ENCODE measurements at places on chromosomes 13 and 19. TPM values are rescaled to one million over a fixed set of nuclear protein-coding genes. Genes with fewer than 3 reads are reported as not detected.

DNA sequence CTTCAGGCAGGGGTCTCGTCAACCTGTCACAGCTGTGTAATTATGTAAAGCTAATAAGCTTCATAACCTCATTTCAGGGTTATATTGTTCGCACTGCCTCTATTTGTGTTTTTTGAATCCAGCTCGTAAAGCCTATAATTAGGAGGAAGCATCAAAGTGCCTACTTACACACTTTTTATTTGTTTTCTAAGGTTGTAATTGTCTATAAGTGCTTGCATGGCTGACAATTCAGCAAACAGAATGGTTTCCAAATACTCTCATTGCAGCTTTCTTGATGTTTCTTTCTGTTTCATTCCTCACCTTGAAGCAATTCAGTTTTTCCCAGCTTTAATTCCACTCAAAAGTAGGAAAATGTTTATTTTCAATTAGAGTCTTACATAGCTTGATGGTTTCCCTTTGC is 336.3 kb downstream of the HS6ST3 start:
- no peak for DNase-seq

- no peak for DNase-seq
Measured at GRCh38 chr13:36533806-36534205, 101.5 kb downstream of the CCNA1 start.

- DNase-seq, result peak; percentile 84
Measured at GRCh38 chr19:55088543-55089341, 13.1 kb downstream of the EPS8L1 start.

DNA sequence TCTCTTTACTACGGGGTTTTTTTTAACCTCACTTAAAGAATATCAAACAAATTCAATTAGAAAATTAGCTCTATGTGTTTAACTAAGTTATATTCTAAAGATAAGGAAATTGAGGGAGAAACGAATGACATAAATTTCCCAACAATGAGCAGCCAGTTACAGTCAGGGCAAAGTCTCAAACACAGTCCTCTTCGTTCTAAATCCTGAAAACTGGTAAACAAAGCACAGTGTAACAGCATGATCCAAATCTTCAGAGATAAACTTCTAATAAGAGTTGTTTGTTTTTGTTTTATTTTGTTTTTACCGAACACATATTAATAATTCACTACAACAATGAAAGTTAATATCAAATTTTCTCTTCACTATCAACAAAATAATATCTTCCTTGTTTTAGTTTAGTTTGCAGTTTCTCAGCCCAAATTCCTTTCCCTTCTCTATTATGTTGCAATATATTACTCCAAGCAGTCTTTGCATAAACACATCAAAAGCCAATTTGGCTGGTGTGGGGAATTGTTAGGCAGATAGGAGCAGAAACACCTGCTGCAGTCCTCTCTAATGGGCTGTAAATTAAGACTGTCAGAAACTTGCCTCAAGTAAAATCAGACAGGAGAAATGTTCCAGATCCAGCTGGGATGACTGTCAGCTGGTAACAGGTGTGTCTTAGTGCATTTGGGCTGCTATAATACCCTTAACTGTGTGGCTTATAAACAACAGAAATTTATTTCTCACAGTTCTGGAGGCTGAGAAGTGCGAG is 106.5 kb upstream of the SGCG start:
- no peak for DNase-seq

- DNase-seq, result no peak
Measured at GRCh38 chr13:72559716-72560115, 167.7 kb downstream of the MZT1 start.

DNA sequence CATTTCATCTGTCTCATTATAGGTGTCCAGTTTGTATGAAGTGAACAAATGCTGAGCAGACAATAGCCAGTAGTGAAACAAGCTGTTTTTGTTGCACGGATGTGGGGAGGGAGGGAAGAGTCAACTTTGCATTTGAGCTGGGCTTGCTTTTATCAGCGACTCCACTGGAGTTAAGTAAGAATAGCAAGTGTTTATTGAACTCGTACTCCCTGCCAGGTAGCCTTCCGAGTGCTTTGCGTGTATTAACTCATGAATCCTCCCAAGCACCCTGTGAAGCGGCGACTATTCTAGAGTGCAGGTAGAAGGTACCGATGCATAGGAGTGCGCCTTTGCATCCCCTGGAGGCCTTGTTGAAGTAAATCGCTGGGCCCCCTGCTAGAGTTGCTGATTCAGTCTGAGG is 4.7 kb upstream of the ZNF444 start:
- DNase-seq, result no peak

The ATP8A2 gene
- 0.49 TPM for total RNA-seq

- no peak for DNase-seq
Measured at GRCh38 chr13:100714478-100714877, 39.9 kb upstream of the TMTC4 start.

DNA sequence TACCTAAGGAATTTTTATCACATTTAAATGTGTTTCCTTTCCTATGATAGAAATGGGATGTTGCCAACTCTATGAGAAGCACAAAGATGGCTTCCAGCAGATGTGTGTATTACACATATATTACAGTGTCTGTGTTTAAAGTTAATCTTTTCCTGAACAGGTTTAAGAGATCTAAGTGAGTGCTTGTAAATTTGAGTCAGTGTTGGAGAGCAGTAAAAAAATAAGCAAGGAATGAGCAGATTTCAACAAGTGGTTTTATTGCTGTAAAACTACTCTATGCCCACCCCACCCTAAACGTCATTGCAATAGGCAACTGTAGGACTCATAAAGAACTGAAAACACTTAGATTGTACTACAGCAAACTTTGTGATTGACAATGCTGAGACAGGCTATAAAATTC is 248.7 kb downstream of the KLF5 start:
- DNase-seq, result no peak

DNA sequence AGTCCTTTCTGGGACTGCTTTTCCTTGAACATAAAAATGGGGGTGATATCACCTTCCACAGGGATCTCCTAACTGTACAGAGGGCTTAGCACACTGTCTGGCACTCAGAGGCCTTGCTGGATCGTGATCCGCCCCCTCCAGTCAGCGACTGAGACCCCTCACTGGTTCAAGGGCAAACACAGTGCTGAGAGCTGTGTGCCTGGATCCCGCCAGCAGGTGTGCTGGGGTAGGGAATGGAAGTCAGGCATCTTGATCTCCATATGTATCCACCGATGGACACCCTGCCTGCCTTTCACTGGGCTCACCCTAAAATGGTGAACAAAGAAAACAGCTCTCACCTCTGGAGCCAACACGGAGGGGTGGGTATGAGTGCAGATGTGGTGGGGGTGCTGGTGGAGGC is 64.3 kb downstream of the IRS2 start:
- no peak for DNase-seq

DNA sequence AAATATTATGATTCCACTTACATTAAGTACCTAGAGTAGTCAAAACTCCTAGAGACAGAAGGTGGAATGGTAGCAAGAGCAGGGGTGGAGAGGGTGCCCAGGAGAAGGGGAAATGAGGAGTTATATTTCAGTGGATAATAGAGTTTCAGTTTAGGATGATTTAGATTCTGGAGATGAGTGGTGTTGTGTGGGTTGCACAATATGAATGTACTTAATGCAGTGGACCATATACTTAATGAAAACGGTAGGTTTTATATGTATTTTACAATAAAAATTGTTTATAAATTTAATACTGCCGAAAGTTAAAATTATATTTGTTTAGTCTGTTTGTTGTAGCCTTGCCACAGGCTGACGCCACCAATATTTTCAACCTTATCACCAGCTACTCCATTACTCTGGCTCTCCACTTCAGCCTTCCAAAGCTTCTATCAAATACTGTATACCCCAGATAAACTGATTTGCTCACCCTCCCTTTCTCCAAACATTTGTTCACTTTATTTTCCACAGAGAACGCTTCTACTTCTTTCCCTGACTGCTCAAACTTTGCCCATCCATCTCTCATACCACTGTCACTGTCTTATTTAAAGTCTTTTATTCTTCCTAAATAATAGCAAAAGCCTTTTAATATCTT is 1.4 kb upstream of the RBM26 start:
- no peak for DNase-seq

- no peak for DNase-seq
Measured at GRCh38 chr13:113148940-113149503, 9.4 kb upstream of the PROZ start.

GRCh38 chr19:47794526-47794925 is 9.8 kb downstream of the TPRX1 start:
- DNase-seq, result no peak

The ALKBH6 gene
- total RNA-seq, result 32.9 TPM

DNA sequence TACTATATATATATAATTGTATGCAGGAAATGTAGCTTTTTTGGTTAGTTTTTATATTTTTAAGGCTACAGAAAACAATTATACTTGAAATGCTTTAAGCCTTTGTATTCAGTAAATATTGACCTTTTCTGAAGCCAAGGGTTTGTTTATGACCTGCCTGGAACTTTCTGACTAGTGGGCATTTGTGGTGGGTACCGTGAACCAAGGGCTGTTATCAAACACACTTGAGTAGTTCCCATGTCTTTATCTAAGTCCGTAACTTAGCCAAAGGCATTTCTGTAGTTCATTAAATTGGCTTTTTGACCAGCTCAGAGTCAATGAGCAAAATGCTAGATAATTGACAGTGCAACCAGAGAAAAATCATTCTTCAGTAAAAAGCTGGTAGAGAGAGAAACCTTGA is 1444.2 kb upstream of the SLC10A2 start:
- no peak for DNase-seq

GRCh38 chr13:48585456-48585840 is 52.6 kb upstream of the RCBTB2 start:
- DNase-seq, result no peak

GRCh38 chr19:2519482-2519881 is 43.6 kb downstream of the GADD45B start:
- DNase-seq, result no peak

DNA sequence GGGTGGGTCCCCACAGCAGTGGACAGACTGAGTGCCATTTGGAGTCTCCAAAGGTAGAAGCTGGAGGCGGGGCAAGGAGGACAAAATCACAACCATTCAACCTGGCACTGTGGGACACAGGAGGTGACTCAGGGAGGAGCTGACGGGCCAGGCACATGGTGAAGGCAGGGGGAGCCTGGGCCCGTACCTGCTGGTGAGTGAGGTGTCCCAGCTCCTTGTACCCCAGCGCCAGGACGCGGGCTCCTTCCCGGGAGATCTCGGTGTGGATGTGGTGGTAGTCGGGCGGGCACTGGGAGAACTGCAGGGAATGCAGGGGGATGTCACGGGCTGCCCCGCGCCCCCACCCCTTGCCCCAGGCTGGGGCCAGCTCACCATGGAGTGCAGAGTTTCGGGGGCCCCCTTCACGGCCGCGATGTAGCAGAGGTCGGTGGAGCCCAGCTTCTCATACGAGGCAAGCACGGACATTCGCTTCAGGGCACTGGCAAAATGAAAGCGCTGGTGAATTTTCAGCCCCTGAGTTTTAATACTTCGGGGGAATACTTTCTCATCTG is 9.8 kb downstream of the ATP13A1 start:
- DNase-seq, result no peak

The PCP2 gene
- total RNA-seq, result 1.0 TPM

DNA sequence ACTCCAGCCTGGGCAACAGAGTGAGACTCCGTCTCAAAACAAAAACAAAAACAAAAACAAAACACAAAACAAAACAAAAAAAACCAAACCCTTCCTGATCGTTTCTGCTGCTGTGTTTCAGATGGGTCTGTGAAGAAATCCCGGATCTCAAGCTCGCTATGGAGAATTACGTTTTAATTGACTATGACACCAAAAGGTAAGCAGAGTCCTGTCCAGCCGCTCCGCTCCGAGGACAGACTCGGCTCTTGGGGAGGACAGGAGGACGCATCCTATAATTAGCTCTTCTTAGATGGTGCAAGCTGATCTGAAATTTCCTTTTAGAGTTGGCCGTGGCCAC is 22.0 kb downstream of the DOT1L start:
- no peak for DNase-seq

The PRODH2 gene
- total RNA-seq, result 5.3 TPM

DNA sequence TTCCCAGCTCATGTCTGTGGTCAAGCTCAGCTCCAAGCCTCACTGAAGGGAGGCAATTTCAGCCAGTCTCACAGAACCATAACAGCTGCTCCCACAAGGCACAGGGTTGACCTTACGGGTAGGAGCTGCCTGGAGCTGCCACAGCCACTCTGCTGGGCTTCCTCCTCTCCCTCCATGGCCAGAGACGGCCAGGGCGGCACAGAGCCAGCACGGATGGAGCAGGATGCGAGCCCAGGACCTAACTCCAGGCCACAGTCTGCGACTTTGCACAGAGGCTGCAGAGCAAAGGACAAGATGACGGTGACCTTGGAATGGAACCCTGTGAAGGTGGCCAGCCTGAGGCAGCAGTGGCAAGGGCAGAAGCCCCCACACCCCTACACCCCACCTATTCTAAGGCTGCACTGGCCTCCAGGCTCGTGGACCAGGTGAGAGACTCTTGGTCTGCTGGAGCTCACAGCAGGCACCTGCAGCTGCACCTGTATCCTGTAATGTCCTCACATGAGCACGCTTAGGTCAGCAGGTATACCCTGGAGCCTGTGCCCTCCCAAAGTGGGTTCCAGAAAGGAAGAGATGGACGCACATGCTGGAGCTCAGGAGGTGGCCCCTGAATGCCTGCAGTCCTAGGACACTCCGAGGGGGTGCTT is 29.6 kb downstream of the ADPRHL1 start:
- DNase-seq, result no peak

The CBLC gene
- 16.2 TPM for total RNA-seq

The DCLK1 gene
- 3.9 TPM for total RNA-seq

The FCAR gene
- not detected for total RNA-seq

- DNase-seq, result no peak
Measured at GRCh38 chr13:66562054-66562453, 668.1 kb downstream of the PCDH9 start.

The TMEM221 gene
- 3.6 TPM for total RNA-seq

The CFD gene
- total RNA-seq, result 1.3 TPM

DNA sequence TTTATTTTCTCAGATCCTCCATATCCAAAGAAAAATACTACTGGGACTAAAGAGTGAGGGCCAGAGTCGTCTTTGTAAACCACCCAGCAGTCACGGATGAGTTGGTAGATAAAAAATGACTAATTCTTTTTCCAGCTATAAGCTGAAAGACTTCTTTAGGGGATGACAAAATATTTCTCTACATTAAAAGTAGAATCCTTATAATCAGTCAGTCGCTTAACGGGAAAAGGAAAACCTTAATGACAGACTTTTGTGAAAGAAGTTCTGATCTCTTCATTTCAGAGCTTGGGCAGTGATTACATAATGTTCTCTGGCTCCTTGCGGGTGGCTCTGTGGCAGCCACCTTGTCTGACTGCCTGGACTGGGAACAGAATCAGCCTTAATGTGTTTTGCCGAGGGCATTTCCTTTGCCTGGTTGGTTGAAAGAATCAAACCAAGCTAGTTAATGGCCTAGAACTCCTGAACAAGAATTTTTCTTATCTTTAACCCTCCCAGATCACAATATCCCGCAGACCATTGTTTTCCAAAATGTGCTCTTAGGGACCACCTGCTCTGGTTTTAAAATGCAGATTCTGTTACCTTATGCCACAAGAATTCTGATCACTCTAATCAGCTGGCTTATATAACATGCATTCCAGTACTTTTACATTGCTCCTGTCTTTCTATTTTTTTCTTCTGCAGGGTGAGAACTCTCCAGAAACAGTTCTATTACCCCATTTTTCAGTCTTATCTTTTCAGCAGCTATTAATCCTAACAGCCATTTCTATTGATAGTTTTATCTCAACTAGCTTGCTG is 2.5 kb downstream of the ITM2B start:
- DNase-seq, result no peak

Measured in progenitor cell of endocrine pancreas (in vitro differentiated cells).